Thoracic aorta (tissue), 2 donors: ENCODE measurements at places on chromosomes 13 and 19. TPM values are rescaled to one million over a fixed set of nuclear protein-coding genes. Genes with fewer than 3 reads are reported as not detected.

The EFNA2 gene
- not detected for total RNA-seq

The MCOLN1 gene
- 19.6 TPM for total RNA-seq

DNA sequence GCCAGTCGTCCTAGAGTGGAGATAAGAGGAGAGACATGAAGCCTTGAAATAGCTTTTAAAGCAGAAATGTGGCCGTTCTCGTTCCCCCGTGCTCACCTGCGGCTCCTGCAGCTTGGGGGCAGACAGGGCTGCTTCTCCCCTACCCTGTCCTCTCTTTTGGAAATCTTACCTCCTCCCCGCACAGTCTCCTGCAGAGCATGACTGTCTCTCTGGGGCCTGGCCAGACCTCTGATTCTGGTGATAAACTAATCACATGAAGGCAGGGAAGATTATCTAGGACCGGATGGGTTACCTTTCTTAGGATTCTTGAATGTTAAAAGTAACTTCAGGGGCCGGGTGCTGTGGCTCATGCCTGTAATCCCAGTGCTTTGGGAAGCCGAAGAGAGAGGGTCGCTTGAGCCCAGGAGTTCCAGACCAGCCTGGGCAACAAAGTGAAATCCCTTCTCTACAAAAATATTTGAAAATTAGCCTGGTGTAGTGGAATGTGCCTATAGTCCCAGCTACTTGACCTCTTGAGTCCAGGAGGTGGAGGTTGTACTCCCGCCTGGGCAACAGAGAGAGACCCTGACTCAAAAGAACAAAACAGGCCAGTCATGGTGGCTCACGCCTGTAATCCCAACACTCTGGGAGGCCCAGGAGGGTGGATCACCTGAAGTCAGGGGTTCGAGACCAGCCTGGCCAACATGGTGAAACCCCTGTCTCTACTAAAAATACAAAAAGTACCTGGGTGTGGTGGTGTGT, 8.1 kb downstream of the CEBPA start:
- DNase-seq = no peak

- no peak for DNase-seq
These were observed 12.2 kb downstream of the CIC start for GRCh38 chr19:42281146-42281826.

DNA sequence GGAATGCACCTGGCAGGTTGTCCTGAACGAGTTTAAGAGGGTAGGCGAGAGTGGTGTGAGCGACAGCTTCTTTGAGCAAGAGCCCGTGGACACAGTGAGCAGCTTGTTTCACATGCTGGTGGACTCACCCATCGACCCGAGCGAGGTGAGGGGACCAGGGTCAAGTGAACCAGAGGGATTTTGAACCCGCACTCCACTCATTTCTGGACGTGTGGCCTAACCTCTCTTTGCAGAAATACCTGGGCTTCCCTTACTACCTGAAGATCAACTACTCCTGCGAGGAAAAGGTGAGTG, 1.7 kb downstream of the CATSPERG start:
- DNase-seq = no peak

GRCh38 chr13:80921541-80921940, 580.6 kb upstream of the SPRY2 start:
- DNase-seq = no peak
